A549 (cell line): ENCODE measurements at places on chromosomes 11 and 22. TPM values are rescaled to one million over a fixed set of nuclear protein-coding genes. Genes with fewer than 3 reads are reported as not detected.

DNA sequence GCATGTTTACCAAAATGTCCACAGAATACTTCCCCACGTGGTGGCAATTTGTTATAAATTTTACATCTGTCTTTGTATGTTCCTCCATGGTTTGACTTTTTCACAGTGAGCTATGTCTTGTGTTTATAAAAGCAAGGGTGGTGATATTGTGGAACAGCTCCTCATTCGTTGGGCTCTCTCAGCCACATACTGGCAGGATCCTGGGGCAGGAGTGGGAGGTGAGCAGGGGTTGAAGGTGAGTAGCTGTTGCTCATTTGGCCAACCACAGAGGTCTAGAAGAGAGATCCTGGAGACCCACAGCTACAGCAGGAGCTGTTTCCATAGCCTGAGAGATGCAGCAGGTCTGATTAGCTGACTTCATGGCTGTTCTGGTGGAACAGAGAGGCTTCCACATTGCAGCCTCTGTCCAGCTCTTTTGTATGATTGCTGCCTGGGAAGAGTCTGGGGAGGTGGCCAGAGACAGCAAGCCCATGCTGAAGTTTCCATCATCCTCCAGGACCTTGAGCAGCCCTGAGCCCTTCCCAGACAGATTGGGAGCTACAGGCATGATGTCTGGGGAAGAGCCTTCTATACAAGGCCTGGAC, 128.1 kb downstream of the LDLRAD3 start:
- DNase-seq = no peak

GRCh38 chr11:76234021-76234415, 27.7 kb upstream of the WNT11 start:
- DNase-seq = no peak

- peak; percentile 69 for DNase-seq
These were observed 21.8 kb downstream of the NF2 start for GRCh38 chr22:29625090-29625825.

GRCh38 chr11:123519797-123520193, 89.7 kb downstream of the GRAMD1B start:
- no peak for DNase-seq

DNA sequence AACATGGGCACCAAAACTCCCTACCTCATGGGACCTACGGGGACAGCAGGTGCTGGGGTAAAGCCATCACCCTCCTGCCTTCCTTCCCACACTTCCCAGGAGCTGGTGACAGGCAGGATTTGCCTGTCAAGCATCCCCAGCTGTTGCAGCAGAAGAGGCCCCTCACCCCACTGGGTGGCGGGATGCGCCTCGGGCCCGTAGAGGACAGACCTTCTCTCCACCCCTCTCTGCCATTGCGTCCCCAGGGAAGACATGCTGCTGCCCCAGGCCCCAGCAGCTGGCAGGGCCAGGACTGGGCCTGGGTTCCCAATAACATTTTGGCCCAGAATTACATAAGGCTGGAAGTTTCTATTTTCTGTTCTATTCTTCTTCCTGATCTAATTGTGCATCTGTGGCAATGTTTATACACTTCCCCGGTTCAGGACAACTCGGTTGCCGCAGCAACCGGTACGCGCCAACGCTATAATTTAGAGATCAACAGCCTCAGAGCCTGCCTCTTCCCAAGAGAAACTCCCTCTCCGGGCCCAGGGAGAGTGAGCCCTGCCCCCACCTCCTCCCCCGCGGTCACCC, 25.4 kb downstream of the KCNJ4 start:
- DNase-seq = no peak

The CCDC116 gene
- 0.04 to 0.06 TPM in 2 of 3 replicates, not detected in the other for polyA plus RNA-seq

DNA sequence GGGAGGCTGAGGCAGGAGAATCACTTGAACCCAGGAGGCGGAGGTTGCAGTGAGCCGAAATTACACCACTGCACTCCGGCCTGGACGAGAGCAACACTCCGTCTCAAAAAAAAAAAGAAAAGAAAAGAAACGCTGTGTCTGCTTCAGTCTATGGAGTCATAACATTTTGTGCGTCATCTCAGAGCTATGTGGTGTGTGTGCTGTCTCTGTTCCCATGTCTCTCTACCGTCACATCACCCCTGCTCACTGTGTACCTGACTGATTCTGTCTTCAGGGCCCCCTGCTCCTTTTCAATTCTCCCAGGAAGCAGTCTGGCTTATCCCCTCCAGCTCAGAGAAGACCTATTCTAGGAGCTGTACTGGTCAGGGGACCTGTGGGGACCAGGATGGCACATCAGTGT, 7.0 kb downstream of the BACE1-AS start:
- DNase-seq = no peak

DNA sequence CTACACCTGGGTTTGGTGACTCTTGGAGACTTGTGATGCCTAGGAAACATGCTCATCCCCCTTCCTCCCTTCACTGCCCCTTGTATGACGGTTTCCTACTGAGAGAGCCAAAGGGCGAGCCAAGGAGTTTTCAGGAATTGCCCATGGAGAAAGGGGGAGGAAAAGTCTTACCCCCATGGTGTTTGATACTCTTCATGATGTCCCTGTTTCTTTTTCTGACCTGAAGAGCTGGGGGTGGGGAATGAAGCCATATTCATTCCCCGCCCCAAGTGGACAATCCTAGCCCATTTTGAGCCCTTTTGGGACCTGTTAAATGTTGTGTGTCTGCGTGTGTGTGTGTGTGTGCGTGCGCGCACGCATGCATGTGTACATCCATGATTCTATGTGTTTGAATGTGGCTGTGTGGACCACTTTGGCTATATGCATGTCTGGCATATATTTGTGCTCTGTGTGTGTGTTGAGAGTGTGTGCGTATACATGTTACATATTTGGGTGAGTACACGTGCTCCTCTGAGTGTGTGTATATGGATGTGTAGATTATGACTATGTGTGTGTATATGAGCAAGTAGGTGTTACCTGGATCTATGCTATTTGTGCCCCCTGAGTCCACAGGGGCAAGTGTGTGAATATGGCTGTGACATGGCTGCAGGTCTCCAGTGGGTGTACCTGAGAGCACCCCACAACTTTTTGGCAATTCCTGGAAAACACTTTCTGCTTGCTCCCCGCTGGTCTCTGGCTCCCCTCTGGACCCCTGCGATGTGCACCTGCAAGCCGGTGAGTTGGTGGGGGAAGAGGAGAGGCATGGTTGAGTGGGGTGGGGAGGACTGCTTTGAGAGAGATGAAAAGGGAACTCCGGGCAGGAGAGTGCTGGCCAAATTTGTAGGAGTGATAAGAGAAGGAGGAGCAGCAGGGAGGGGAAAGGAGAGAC, 24.6 kb downstream of the OTOG start:
- no peak for DNase-seq

The CENPM gene
- 34.7 to 40.1 TPM (median 36.5 TPM) in 3 replicates for polyA plus RNA-seq

DNA sequence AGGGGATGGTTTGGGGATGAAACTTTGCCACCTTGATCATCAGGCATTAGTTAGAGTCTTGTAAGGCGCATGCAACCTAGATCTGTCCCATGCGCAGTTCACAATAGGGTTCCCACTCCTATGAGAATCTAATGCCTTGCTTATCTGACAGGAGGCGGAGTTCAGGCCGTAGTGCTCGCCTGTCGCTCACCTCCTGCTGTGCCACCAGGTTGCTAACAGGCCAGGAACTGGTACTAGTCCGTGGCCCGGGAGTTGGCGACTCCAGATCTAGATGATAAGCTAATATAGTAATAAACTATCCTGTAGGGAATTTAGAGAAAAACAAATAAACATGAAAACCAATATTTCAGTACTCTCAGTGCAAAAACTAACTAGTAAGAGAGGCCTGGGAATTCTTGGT, 155.4 kb upstream of the ANO5 start:
- DNase-seq = no peak
